ENCODE measurements at places on chromosomes 2 and 18.
A peak's percentile ranks its signal among the peaks of the same experiment; 100 is the strongest.

GRCh38 chr2:9844036-9844483, 786 bp downstream of the TAF1B start:
- no peak for DNase-seq

- DNase-seq, result peak; percentile 50
Measured at GRCh38 chr2:6896930-6897759, 19.6 kb downstream of the RSAD2 start.

GRCh38 chr2:240701736-240702639, 10.3 kb downstream of the AQP12A start:
- no peak for DNase-seq

DNA sequence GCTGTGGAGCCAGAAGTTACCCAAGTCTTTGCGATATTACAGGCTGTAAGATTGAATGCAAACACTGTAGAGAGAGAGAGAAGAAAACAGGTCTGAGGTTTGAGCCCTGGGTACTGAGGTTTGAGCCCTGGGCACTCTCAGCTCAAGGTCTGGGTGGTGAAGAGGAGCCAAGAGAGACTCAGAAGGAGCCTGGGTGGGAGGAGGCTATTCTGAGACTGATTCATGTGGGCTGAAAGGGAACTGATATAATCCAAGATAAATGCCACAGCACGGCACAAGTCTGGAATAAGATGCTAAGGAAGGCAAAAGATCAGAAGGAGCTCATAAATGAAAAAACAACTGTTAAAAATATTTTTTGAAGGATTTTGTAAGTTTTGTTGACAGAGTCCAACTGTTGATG, 407.6 kb upstream of the HS6ST1 start:
- DNase-seq, result no peak

DNA sequence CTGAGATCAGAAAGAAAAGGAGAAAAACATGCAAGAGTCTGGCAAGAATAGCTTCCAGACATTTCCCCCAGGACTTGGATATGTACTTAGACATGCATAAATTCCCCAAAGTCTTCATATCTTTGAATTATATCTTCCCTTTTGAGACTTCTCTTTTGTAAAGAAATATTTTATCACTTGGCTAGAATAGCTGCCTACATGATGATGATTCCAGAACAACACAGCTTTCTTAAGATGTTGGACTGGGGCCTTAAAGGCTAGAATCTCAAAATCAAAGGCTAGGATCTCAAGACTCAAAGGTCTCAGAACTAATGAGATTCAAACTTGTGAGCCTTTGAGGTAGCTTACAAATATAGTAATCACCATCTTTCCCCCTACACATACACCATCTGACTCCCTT, 842.3 kb downstream of the BCL11A start:
- no peak for DNase-seq

DNA sequence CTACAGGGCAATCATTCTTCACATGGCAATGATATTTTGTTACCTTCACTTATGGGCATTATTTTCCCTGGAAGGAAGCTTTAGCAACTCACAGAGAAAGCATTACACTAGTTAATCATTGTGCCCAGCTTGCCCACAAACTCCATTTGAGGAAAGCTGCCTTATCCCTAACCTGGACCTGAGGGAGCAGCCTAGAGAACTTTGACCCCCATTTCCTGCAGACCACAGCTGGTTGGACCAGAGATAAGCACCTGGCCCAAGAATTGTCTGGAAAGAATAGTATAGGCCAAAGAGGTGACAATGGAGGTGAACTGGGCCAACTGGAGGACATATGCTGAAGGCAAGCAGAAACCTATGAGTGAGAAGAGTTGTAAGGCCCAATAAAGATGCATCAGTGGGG, 48.4 kb upstream of the SESTD1 start:
- no peak for DNase-seq

DNA sequence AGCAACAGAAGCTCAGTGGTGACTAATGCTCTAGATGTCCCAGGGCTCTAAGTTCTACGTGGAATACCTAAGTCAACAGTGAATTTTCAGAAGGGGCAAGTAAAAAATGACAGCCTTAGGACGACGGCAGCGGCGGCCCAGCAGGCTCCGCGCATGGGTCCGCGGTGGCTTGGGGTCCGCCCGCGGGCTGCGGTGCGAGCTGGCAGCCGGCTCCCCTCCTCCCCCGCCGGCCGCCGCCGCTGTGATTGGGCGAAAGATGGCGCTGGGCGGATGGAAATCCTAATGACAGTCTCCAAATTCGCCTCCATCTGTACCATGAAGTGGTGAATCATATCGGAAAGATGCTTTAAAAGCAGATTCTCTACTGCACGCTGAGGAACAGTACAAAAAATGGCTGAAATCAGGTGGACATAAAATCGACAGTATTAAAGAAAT, 74.7 kb downstream of the HNRNPLL start:
- peak; percentile 80 for DNase-seq

DNA sequence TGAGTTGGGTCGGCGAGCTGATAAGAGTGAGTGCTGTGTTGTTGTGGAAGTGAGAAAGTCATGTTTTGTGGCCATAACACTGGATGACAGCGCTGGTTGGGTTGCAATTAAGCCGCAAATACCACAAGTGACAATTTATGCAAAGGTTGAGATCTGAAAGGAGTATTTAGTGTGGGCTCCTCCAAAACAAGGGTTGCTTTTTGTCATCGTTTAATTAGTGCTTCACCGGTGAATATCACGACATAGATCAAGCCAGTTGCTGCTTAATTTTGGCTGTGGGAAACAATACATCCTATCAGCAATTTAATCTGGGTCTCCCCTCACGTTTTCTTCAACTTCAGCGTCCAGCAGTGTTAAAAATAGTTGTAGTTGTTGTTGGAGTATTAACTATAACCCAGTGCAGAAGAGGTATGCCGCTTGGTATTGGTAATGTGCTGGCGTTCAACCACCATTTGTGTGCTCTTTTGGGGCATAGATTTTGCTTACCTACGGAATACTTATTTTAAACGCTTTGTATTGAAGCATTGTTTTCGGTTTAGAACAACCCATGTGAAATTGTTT, 662 bp downstream of the ACVR2A start:
- DNase-seq, result no peak

DNA sequence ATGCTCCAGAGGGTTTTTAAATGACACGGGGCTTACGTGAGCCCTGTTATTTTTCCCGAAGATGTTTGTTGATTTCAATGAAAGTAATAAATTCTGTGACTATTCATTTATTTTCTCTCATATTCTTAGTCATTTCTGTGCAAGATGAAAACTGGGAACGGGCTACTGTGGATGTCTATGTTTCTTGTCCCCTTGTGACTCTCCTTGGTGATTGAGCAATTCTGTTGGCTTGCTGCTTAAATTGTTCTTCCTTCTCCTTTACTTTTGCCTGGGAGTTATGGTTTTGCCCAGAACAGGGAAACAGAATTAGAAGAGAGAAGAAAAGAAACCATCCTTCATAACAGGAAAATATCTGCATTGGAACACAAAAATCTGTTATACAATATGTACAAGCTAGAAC, 508.2 kb upstream of the DSEL start:
- no peak for DNase-seq

GRCh38 chr2:191478799-191479679, 198.9 kb upstream of the NABP1 start:
- no peak for DNase-seq

GRCh38 chr2:190840569-190841172, 40.0 kb upstream of the GLS start:
- no peak for DNase-seq

DNA sequence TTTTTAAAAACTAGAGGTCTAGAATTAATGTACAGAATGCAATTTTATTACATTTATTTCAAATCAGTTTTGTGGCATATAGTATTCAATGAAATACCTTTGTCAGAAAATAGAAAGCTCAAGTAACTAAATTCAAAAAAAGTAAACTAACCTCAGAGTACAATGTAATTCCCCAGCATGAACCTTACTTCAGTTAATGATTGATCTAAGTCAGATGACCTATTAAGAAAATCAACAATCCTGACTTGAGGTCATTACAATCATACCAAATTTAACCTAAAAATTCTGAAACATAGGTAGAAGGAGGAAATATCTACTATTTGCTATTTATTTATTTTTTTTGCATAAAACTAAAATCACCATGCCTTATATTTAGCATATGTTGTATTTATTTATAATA, 142.9 kb downstream of the CCDC102B start:
- no peak for DNase-seq

- DNase-seq, result no peak
Measured at GRCh38 chr2:74327199-74327598, 16.0 kb downstream of the SLC4A5 start.

- DNase-seq, result no peak
Measured at GRCh38 chr2:178227187-178227586, 32.9 kb downstream of the OSBPL6 start.

GRCh38 chr2:47414682-47415458, 11.9 kb downstream of the MSH2 start:
- no peak for DNase-seq

DNA sequence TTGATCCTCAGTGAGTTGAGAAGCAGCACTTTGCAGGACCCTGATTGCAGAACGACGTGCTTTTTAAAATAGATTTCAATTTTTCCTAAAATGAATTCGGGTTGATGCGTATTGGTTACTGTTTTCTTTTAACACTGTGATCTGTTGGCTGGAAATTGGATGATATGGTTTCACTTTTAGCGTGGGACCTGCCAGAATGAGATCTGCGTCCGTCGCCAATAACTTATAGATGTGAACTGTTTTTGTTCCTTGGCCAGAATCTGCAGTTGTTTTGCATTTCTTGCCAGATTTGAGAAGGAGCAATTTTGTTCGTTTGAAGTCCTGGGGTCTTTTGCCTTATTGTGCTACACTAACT, 703 bp downstream of the UGGT1 start:
- no peak for DNase-seq

DNA sequence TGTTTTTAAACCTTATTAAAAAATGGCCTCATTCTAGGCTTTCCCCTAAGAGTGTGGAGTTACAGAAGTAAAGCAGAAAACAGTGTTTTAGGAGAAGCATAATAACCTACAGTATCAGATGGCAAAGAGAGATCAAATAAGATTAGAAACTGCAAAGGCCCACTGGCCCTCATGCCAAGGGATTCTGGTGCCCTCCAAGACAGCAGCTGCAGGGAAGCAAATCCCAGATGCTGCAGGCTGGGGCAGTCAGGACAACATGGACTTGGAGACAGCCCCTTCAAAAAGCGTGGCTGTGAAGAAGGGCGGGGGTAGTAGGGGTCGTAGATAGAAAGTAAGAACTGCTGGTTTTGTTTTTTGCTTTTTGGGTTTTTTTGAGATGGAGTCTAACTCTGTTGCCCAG, 28.3 kb upstream of the EPG5 start:
- DNase-seq, result no peak

- no peak for DNase-seq
Measured at GRCh38 chr2:53509831-53510388, 257.7 kb upstream of the CHAC2 start.

DNA sequence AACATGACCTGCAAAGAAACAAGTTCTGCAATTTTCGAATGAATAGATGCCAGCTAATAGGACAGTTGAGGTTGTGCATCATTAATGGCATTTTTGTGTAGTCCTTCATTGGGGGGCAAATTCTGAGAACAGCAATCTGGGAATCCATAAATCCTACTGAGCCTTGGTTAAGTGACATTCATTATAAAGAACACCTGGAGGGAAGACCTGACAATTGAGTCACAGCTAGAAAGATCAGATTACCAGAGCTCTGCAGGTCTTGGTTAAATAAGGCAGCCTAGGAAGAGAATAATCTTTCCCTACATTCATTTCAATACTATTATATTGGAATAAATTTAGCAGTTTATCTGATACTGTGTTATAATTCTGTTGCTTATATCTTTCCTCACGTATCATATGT, 14.3 kb downstream of the KCNH7 start:
- no peak for DNase-seq

DNA sequence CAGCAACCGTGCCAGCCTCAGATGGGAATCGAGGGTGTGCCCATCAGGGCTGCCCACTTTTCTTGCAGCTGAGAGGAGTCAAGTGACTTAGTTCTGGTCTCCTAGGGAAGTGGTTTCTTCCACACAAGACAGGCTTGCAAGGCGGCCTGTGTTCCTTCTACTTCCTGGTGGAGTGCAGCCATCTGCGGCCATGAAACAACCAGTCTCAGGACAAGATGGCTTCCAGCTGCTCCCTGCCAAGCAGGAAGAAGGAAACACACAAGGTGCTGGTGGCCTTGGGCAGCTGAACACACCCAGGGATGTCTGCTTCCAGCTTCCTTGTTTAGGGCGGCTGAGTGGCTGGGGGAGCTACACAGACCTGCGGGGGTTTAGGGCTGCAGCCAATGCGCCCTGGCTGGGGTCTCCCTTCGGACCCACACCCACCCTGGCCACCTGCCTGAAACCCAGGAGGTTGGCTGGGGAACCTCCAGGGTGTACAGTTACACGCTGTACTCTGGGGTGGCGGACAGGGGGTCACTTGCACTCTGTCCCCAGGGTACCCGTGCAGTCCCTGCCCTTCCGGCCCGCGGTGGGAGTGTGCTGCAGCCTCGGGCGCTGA, 34.7 kb downstream of the PTPN18 start:
- peak; percentile 56 for DNase-seq

DNA sequence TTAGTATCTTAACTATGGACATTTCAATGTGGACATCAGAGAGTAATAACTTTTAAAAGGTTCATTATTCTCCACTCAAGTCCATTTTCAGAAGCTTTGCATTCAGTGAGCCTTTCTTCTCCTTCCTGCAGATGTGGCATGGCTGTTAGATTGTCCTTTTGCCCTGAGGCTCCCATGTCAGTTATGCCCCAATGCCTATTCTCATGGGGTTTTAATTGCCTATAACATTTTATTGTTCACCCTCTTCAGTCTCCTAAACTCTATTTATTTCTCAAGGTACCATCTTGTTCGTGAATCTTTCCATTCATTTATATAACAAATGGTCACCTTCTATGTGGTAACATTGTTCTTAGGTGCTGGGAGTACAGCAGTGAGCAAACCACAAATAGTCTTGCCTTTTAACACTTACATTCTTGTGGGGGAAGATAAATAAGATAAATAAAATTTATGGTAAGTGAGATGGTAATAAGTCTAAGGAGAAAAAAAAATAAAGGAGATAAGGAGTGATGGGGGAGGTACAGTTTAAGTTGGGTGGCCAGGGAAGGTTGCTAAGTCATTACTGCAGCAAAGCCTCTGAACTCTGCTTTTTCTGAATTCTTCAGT, 277.9 kb upstream of the SIX3 start:
- no peak for DNase-seq

DNA sequence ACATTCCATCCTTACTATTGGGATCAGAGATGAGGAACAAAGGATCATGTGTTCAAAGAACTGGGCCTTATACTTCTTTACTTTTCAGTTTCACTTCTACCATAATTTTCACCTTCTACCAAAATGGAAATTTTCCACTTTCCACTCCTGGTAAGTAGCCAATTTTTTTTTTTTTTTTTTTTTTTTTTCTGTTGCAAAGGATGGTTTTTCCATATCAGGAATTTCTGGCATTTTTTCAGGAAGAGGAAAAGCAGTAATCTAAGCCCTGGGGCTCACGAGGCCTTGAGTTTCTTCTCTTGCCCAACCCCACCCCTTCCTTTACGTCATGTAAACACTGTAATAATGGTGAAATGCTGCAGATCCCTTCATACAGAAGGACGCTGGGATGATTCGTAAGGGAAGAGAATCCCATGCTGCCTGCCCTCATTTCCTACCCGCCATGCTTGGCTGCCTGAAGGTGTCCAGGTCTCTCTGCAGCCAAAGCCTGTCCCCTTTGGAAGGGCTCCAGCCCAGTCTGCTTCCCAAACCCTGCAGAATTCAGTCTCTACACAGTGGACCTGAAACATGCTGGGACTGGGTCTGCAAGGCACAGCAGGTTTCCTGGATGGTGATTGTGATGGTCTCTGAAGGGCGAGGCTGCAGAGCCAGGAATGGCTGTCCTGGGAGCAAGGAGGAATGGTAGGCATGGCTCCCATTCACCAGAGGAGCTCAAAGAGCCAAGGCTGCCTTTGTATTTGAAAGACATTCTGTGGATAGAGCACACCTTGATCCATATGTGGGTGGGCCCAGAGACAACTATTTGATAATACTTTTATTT, 57.0 kb downstream of the EFR3B start:
- peak; percentile 49 for DNase-seq
